Adrenal gland (tissue), 19 donors: ENCODE measurements at places on chromosomes 12 and 14. TPM values are rescaled to one million over a fixed set of nuclear protein-coding genes. Genes with fewer than 3 reads are reported as not detected.

Gene KRT83
- not detected for total RNA-seq

Gene ZDHHC22
- not detected for total RNA-seq

GRCh38 chr14:100104523-100105300, 39.5 kb downstream of the EVL start:
- no peak for DNase-seq
- H3K27me3 ChIP-seq: no peaks in the 10 kb centered on the region
- no peak overlapping the region for H3K27ac ChIP-seq
- no peak overlapping the region for H3K4me3 ChIP-seq
- peaks cover 33% of the 10 kb centered on the region for H3K4me1 ChIP-seq

Gene LRRC9
- total RNA-seq: 1.2 TPM

DNA sequence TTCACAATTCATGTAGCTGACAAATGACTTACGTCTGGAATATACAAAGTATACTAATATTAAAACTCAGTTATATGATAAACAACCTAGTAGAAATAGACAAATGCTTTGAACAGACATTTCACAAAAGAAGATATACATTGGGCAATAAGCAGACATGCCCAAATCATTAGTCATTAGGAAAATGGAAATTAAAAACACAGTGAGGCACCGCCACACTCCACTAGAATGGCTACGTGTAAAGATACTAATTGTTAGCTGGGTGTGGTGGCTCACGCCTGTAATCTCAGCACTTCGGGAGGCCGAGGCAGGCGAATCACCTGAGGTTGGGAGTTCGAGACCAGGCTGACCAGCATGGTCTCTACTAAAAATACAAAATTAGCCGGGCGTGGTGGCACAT, 248.9 kb upstream of the TMEM132C start:
- H3K27me3 ChIP-seq: no peaks in the 10 kb centered on the region
- DNase-seq: no peak
- H3K36me3 ChIP-seq: no peaks in the 10 kb centered on the region

DNA sequence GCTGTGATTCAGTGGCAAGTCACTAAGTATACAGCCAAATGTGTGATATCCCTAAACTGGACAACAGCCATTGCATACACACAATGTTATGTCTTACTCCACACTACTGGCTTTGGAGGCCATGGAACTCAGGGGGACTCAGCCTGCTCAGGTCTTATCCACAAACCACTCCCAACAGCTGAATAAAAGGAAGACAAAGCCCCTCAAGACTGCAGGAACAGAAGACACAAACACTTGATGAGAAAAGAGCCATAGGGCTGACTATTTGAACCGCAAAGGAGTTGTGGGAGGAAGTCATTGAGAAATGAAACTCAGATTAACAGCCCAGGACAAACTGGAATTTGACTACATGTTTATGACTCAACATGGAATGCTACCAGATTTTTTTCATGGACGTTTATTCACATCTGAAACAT, 40.9 kb downstream of the PTGER2 start:
- no peak for DNase-seq
- peaks cover 6% of the 10 kb centered on the region for H3K4me1 ChIP-seq
- H3K27me3 ChIP-seq: no peaks in the 10 kb centered on the region
